ENCODE measurements at places on chromosomes 2 and 18. TPM values are rescaled to one million over a fixed set of nuclear protein-coding genes. Genes with fewer than 3 reads are reported as not detected.

The SLC8A1 gene
- total RNA-seq: 116 TPM

The FOXI3 gene
- total RNA-seq: not detected

The SETBP1 gene
- 3.3 TPM for total RNA-seq

The DUSP19 gene
- total RNA-seq: 4.3 TPM

The GAREM1 gene
- 3.5 TPM for total RNA-seq

The RNF152 gene
- 36.8 TPM for total RNA-seq

The RNU2-63P gene
- total RNA-seq: not detected

The CXCR2 gene
- total RNA-seq: not detected

The WNT6 gene
- not detected for total RNA-seq

The OR6B2 gene
- total RNA-seq: not detected

The AOX1 gene
- total RNA-seq: 13.0 TPM

The DNAJC5G gene
- total RNA-seq: not detected

The MAPRE3 gene
- 11.7 TPM for total RNA-seq

The CYP1B1 gene
- total RNA-seq: 92.9 TPM

The SP3 gene
- 84.3 TPM for total RNA-seq

The ZNF385B gene
- not detected for total RNA-seq

The KCNJ13 gene
- total RNA-seq: not detected

The GREB1L gene
- total RNA-seq: 1.0 TPM

The TUBB8B gene
- total RNA-seq: not detected

The MFSD2B gene
- 0.13 TPM for total RNA-seq

The RAB17 gene
- 0.83 TPM for total RNA-seq

The CNTNAP5 gene
- not detected for total RNA-seq

The TTC39C gene
- 13.5 TPM for total RNA-seq

The FRZB gene
- 0.72 TPM for total RNA-seq

The LRRTM1 gene
- total RNA-seq: not detected
